ENCODE measurements at places on chromosomes 6 and 20.

DNA sequence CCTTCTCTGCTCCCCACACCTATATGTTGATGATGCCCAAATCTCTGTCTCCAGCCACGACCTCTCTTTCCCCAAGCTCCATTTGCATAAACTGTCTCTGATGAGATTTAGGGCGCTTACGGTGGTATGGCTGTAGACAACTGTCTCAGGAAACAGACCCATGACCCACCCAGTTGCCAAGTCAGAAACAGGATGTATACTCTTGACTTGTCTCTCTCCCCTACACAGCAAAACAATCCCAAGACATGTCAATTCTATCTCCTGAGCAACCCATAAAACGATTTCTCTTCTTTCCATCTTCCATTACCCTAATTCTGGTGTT, 13.9 kb downstream of the GNL1 start:
- no peak for DNase-seq

- DNase-seq: no peak
Observed at GRCh38 chr20:37677969-37678861, 15.6 kb upstream of the CTNNBL1 start.

DNA sequence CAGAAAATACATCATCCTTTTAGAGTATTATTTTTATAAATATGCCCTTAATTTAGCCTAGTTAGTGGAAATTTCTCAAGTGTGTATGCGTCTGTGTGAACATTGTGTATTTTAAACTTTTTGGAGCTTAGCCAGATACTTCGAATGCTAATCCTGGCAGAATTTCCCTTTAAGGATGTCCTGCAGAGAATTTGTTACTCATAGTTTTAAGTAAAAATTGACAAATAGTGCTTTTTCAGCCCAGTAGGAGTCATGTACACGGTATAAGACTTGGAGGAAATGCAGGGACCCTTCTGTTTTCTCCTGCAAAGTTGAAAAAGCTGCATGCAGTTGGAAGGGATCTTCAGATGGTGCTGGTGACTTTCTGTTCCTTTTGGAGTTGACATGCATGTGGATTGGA, at the start of gene FHL5:
Gene FHL5 (plus strand): TSS at position 243 of the 400 bp plus-strand sequence. CDS start 40,486 bp downstream, outside the sequence.
- no peak for DNase-seq

- no peak for DNase-seq
Observed at GRCh38 chr6:49082611-49083010, 380.4 kb downstream of the MMUT start.

DNA sequence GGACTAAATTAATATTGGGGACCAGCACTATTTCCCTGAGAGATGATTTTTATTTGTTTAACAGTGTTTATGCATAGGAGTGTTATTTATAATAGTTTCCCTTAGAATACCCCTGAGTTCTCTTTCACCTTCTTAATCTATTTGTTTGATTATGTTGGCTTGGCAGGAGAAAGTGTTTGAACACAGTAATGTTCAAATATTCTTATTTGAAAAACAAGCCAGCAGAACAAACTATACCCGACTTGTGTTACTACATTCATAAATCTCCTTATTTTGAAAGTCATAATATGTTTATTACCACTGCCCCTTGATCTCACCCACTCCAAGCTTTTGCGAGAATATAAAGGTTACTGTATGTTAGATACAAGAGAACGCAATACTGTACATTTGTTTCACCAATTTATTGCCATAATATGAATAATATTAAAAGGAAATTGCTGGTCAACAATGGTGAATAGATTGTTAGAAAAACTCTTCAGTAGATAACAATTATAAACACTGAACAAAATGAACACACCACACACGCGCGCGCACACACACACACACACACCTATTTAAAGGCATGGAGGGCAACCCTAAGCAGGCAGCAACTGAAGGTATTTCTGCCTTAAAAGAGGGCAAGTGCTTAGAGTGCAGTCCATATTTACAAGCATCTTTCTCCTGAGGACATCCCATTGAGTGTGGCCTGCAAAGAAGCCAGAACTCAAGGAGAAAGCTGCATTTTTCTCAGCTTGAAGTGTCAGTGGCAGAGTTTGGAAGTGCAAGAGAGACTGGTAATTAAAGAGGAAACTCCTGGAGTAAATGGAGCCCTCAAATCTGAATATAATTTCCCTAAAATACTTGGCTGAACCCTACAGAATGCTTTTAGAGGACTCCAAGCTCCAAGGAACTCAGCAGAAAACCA, 279.4 kb upstream of the MAN1A1 start:
- DNase-seq: no peak

GRCh38 chr6:142938510-142938909, 6.5 kb downstream of the HIVEP2 start:
- DNase-seq: no peak

DNA sequence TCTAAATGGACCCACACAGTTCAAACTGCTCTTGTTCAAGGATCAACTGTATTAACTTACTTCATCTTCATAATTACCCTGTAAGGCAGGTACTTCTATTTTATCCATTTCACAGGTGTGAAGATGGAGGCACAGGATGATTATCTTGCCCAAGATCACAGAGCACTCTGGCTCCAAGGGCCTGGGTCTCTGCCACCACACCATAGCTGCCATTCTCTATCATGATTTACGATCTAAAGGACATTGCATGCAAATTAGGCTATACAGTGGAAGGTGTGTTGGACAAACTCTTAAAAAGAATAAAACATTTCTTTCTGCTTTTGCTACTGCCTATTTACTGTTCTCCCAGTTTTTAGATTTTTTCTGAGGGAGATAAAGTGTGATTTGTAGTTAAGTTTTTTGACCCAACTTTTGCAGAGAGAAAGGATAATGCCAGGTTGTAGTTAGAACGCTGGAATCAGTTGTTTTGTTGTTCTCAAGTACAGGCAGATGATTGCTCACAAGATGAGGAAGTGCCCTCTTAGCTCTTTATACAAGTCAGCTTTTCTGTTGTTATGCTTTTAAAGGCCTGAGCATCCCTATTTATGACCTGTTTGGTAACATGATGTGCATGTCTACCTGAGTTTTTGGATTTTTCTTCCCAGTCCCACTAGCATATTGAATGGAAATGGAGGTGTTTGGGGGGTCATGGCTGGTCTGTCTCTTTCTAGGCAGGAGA, 247.9 kb downstream of the ZFAND3 start:
- no peak for DNase-seq

- no peak for DNase-seq
Observed at GRCh38 chr6:114827135-114827534, 484.3 kb upstream of the HS3ST5 start.

DNA sequence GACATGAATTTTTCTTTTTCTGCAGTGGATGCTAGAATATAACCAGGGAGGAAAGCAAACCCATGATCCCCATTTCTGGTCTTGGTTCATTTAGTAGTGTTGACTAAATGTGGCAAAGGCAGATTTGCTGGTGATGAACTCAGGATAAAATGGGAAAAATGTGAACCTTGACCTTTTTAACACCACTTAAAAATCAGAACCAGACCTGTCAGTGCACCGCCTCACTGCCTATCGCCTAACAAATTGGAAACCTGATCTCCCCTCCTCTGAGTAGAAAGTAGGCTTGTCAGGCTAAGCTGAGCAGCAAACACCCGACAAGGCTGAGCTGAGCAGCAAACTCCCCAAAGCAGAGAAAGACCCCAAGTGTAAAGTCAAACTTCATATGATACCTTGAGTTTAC, 254.8 kb downstream of the FOXC1 start:
- no peak for DNase-seq

GRCh38 chr20:38674765-38675133, 49.5 kb upstream of the SLC32A1 start:
- DNase-seq: no peak

- no peak for DNase-seq
Observed at GRCh38 chr6:77620278-77620882, 32.5 kb upstream of the MEI4 start.

GRCh38 chr6:21413428-21413827, 180.1 kb upstream of the SOX4 start:
- DNase-seq: no peak

GRCh38 chr6:137084090-137084489, 39.3 kb upstream of the IL20RA start:
- no peak for DNase-seq

DNA sequence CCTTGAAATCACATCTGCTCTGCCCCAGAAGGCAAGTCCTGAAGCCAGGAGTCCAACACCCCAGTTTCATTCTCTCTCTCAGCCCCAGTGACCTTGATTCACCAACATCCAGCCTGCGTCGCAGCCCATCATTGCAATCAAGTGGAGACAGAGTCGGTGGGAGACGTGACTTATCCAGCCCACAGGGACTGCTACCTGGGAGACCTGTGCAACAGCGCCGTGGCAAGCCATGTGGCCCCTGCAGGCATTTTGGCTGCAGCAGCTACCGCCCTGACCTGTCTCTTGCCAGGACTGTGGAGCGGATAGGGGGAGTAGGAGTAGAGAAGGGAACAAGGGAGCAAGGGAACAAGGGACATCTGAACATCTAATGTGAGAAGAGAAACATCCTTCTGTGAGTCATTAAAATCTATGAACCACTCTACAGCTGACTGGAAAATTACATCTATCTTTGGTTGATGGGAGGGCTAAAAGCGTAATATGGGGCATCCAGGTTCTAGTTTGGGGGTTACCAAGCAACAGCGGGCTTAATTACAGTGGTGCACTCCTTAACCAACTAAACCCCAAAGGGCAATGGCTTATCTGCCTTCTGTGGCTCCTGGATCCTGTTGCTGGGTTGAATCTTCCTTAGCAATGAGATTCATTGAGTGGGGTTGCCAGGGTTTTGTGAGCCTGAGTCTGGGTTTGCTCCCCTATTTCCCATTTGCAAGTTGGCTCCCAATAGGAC, 2.5 kb downstream of the LY6G6D start:
- no peak for DNase-seq

- no peak for DNase-seq
Observed at GRCh38 chr6:107542192-107542668, 52.3 kb downstream of the SOBP start.

- DNase-seq: no peak
Observed at GRCh38 chr6:127880429-127880828, 20.4 kb downstream of the THEMIS start.

DNA sequence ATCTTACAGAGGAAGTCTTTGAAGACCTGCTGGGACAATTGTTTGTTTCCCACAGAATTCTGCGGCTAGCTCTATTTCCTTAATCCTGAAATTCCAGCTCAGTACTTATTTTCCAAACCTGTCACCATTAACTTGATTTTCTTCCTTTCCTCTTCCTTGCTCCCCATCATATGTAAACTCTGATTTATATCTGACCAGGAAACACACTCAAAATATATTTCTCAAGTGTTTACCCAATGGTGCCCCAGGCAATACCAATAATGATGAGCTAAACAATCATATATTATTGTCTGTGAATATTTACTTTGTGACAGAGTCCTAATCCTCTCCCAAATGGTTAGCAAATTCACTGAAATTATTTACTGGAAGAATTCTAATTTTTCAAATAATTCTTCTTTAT, 597.3 kb downstream of the PKHD1 start:
- no peak for DNase-seq

- no peak for DNase-seq
Observed at GRCh38 chr6:110103260-110103659, 76.2 kb downstream of the WASF1 start.

DNA sequence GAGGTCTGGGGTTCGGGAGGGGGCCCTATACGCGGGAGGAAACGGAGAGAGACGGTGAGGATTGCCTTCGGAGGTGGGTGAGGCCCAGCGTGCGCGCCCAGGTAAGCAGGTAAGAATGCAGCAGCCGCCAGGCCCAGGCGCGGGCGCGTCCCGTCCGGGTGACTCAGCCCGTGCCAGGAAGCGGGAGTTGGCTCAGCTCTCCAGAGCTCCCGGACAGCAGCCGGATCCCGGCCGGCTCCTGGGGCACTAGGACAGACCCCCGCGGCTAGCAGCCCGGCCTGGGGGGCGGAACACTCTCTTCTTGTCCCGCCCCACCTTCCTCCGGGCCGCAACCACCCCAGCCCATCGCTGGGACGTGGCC, 1.5 kb upstream of the MDFI start:
- DNase-seq: no peak

Measured in T-helper 2 cell treated with Interferon-gamma antibody and Interleukin-4, amounts not matched to agents 5 μg/mL and 100 μg/mL, for 36 hours (primary cell).